Right lung (tissue), 10 donors: ENCODE measurements at places on chromosomes 1 and 21. TPM values are rescaled to one million over a fixed set of nuclear protein-coding genes. Genes with fewer than 3 reads are reported as not detected.
A peak's percentile ranks its signal among the peaks of the same experiment; 100 is the strongest.

SIM2 gene
- polyA plus RNA-seq: 1.8 TPM

GRCh38 chr21:41873005-41873404 lies 6.1 kb downstream of the PRDM15 start:
- no peak for DNase-seq

DNA sequence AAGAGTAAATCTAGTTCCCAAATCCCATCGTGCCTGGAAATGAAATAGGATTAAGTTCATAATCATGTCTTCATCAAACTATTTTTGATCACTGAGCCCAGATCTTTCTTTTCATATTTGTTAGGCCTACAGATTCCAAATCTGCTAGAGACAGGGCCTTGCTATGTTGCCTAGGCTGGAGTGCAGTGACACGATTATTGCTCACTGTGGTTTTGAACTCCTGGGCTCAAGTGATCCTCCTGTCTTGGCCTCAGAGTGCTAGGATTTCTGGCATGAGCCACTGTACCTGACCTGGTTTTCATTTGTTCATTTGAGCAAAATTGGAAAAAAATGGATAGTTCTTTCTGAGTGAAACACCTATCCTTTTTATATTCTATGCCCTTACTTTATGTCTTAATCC lies 28.0 kb upstream of the DIPK1A start:
- DNase-seq: no peak

- DNase-seq: no peak
Measured at GRCh38 chr1:19353596-19353995, 41.5 kb downstream of the SLC66A1 start.

- no peak for DNase-seq
Measured at GRCh38 chr1:67165468-67166041, 699 bp upstream of the IL23R start.

GRCh38 chr1:150979092-150980056 lies 2.7 kb upstream of the ANXA9 start:
- DNase-seq: peak; percentile 78

DNA sequence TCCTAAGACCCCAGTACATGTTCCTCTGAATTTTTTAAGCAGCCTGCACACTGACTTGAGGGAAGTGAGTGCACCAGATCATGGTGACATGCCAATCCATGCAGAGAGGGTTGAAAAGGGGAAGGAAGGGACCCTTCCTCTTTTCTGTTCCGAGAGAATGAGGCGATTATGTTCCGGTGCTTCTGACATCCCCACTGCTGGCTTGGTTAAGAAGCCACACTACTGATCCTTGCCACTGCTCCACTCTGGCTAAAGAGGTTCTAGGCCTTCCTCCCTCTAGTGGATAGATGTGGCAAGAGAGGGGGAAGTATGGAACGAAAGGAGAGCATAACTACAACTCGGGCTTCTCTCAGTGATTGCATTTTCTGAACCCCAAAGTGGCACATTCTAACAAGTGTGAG lies 1.8 kb upstream of the CYB5R1 start:
- peak; percentile 17 for DNase-seq

TRIM17 gene
- 2.3 TPM for polyA plus RNA-seq

AADACL4 gene
- polyA plus RNA-seq: 0.09 TPM

DNA sequence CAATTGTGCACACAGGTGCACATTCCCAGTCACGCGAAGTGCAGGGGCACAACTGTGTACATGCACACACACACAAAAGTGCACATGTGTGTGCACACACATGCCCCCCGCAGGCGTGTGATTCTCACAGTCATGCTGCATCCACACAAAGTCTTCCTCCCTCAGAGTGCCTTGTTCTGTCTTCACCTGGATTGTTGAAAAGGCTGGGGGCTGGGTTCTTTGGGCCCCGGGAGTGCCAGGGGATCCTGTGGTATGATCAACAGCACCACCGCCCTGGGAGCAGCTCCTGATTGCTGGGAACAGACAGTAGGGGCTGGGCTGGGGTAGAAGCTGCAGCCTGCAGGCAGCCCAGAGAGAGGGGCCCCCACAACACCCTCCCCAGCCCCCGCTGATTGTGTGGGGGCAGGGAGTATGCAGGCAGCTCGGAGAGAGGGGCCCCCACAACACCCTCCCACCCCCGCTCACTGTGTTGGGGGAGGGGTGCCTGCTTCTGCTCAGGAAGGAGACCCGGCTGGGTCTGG lies 3.4 kb downstream of the COL18A1 start:
- DNase-seq: no peak

TNFRSF4 gene
- 2.9 TPM for polyA plus RNA-seq

DBT gene
- 20.0 TPM for polyA plus RNA-seq

IRF2BP2 gene
- polyA plus RNA-seq: 199 TPM

DNA sequence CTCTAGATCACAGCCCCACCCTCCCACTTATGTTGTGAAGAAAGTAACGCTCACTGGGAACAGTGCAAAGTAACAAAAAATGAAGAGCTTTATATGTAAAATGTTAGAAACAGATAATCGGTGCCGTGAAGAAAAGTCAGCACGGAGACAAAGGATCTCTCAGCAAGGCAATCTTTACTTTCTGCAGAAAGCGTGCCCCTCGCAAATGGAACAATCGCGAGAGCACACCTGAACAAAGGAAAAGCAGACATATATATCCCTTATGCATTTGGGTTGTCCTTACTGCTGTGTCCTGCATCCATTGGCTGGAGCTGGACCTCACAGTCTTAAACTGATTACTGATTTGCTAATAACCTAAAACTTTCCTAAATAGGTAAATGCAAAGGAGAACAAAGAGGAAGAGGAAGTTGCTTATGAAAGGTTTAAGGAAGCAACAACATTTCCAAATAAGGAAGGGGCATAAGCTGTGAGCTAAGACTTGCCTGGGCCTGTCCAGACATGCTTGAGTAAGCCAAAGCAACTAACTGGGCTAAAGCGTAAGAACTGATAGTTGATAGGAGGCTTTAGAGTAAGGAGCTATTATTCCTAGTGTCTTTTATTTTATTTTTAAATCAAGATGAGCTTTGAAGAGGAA lies 89.7 kb downstream of the GTF2B start:
- DNase-seq: no peak

GRCh38 chr1:193270996-193271395 lies 84.6 kb upstream of the B3GALT2 start:
- no peak for DNase-seq

TSEN15 gene
- 43.3 TPM for polyA plus RNA-seq

RCSD1 gene
- polyA plus RNA-seq: 20.6 TPM

LAX1 gene
- 0.30 TPM for polyA plus RNA-seq

HMCN1 gene
- 43.3 TPM for polyA plus RNA-seq

GRCh38 chr1:242690849-242691609 lies 166.5 kb upstream of the PLD5 start:
- no peak for DNase-seq

RXFP4 gene
- not detected for polyA plus RNA-seq

GRCh38 chr1:181062836-181063428 lies 25.6 kb upstream of the IER5 start:
- no peak for DNase-seq

DNA sequence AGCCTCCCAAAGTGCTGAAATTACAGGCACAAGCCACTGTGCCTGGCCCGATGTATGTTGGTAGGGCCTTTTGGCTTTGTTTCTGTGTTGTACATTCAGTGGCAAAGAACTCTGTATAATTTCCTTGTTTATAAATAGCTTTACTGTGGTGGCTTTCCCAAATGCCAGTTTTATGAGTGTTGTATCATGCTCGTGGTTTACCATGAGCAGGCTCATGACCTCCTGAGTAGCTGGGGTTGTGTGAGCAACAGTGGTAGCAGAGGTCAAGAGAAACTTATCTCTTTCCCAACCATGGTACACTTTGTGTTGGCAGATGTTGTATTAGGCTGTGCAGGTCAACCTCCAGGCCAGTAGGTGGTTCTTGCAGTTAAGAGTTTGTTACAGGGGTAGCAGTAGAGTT lies 420.4 kb upstream of the BEND5 start:
- DNase-seq: no peak

ASAP3 gene
- 37.7 TPM for polyA plus RNA-seq

BARHL2 gene
- not detected for polyA plus RNA-seq

GRCh38 chr1:96559707-96560596 lies 161.6 kb upstream of the PTBP2 start:
- DNase-seq: no peak

ID3 gene
- 156 TPM for polyA plus RNA-seq

GRCh38 chr1:232856541-232856940 lies 51.3 kb downstream of the MAP10 start:
- no peak for DNase-seq

- no peak for DNase-seq
Measured at GRCh38 chr1:203768256-203768655, 3.3 kb downstream of the LAX1 start.

TRABD2B gene
- polyA plus RNA-seq: 2.8 TPM

VWA5B1 gene
- 1.2 TPM for polyA plus RNA-seq

DNA sequence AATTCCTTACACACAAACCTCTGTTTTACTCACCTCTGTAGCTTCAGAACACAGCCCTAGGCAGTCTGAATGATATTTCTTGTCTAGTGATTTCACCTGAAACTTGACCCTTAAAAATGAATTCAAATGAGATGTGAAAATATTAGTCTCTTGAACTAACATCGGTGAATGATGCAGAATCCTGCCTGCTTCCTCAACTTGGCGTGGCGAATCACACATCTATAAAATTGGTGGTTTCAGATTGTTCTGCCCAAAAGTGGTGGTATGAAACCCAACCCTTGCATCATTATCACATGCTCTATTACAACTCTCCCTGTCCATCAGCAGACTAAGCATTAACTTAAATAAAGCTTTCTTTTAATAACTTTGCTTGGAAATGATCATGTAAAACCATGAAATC lies 26.9 kb upstream of the C1orf21 start:
- no peak for DNase-seq

DNA sequence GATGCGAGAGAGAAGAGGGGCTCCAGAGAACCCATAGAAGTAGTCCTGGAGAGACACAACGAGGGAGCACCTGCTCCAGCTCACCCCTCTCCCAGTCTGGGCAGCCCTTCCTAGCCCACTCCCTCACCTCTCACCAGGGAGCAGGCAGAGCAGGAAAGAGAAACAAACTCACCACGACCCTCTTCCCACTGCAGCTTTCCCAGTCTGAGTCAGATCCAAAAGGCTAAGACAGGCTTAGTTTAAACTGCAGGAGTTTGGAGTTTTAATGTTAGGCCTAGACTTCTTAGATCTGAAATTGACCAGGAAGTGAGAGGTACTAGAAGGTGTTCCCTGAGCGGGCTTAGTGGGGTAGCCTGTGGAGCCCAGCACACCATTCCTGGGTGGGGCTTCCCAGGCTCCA lies 29.6 kb downstream of the SLC1A7 start:
- no peak for DNase-seq

DNA sequence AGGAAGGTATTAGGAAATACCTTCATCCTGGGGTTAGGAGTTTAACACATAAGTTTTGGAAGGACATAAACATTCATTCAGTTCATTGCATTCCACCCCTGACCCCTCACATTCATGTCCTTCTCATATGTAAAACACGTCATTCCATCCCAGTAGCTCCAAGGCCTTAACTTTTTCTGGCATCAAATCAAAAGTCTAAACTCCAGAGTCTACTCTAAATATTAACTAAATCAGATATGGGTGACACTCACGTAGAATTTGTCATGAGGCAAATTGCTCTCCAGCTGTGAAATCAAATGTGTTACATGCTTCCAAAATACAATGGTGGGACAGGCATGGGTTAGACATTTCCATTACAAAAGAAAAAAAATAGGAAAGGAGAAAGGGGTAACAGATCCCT lies 298.2 kb upstream of the LRRC7 start:
- no peak for DNase-seq

DNA sequence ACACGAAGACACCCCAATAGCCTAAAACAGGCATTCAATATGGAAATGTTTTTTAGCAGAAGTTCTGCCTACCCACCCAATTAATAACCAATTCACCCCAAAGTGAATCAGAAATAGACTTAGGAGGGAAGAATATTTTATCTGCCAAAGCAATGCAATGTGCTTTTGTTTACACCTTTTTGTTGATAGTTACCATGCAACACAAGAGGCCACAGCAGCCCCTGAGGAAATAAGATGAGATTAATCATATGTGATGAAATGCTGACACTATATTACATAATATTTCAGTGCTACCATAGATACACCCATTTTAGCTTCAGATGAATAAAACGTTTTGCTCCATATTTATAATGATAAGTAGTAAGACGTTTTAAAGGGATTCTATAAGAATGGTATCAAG lies 60.9 kb upstream of the RGS2 start:
- no peak for DNase-seq

TMOD4 gene
- polyA plus RNA-seq: 1.2 TPM

- DNase-seq: no peak
Measured at GRCh38 chr1:47684964-47685762, 247.3 kb downstream of the FOXD2 start.

GRCh38 chr1:111746614-111746999 lies 7.4 kb upstream of the INKA2 start:
- DNase-seq: no peak

DNA sequence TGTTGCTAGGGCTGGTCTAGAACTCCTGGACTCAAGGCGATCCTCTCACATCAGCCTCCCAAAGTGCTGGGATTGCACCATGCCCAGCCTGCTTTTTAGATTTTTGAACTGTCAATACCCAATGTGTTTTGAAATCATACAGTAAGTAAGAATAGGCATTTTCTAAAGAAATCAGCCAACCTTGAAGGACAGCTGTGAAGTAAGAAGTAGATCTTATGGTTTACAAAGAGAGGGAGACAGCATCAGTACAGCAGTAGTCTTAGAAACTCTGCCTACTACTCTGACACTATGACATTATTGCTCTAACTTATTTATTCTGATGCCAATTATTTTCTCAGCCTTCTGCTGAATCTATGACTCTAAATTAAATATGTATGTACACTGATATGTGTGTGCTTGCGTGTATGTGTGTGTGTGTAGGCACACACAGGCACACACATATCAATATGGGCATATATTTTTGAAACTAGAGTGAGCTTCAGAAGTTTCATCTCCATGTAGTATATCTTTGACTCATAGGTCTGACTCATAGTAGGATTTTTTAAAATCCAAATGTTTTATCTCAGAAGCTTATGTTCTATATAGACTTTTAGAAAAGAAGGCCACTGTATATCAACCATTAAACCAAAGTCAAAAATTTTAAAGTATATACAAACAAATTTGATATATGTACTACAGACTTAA lies 140.4 kb downstream of the COL24A1 start:
- no peak for DNase-seq

DNA sequence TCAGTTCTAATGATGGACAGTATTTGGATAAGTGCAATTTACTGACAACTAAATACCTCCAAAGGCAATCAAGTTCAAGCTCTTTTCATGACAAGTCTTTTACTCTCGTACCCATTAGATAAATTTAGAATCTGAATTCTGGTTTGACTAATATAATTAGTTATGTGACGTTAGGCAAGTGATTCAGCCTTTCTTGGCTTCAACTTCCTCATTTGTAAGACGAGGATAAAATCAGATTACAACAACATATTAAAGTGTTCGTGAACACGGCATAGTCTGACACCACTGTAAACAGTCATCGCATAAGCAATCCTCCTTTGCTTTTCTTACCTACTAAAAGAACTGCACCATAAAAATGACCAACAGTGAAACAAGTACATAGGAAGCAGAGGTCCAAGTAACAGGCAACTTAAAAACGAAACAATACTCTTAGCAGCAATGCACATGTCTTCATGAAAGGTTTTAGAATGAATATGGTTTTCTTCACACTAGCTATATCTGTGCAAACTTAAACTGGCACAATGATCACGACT lies 25.7 kb downstream of the COA6 start:
- DNase-seq: no peak
